Endodermal cell (in vitro differentiated cells): ENCODE measurements at places on chromosomes 16 and 17. TPM values are rescaled to one million over a fixed set of nuclear protein-coding genes. Genes with fewer than 3 reads are reported as not detected.
A peak's percentile ranks its signal among the peaks of the same experiment; 100 is the strongest.

GRCh38 chr16:89722392-89723278 lies 1.3 kb downstream of the ZNF276 start:
- DNase-seq = peak; percentile 78

DNA sequence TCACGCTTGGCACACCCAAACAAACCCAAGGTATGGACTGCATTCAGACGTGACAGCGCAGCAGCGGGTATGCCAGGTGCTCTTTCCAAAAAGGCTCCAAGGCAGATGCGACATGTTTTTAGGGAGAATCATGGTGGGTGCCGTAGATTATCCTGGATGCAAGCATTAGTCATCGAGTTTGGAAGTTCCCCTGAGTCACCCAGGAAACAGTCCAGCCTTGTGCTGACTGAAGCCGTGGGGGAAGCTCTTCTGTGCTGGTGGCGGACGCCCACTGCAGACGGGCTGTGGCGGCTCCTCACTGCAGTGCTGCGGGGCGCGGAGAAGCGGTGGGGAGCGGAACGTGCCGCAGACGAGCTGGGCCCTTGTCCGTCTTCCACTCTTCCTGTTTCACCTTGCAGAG lies 13.9 kb downstream of the JPT2 start:
- DNase-seq = no peak

- DNase-seq = no peak
Measured at GRCh38 chr16:54977211-54977610, 46.5 kb downstream of the IRX5 start.

GRCh38 chr17:77106874-77107358 lies 33.9 kb upstream of the SEC14L1 start:
- DNase-seq = peak; percentile 87

Gene PLEKHG4
- 12.4 to 18.2 TPM (median 12.7 TPM) in 3 replicates for total RNA-seq

Gene ZNF764
- total RNA-seq = 15.9 and 19.0 TPM in 2 replicates

Gene GAS2L2
- 0.17 TPM in 1 of 3 replicates, not detected in the others for total RNA-seq

Gene TCAP
- 1.4 to 2.3 TPM (median 1.9 TPM) in 3 replicates for total RNA-seq

Gene CSH1
- 0.64 and 1.6 TPM in 2 replicates for total RNA-seq
